ENCODE measurements at places on chromosomes 1 and 21.
A peak's percentile ranks its signal among the peaks of the same experiment; 100 is the strongest.

DNA sequence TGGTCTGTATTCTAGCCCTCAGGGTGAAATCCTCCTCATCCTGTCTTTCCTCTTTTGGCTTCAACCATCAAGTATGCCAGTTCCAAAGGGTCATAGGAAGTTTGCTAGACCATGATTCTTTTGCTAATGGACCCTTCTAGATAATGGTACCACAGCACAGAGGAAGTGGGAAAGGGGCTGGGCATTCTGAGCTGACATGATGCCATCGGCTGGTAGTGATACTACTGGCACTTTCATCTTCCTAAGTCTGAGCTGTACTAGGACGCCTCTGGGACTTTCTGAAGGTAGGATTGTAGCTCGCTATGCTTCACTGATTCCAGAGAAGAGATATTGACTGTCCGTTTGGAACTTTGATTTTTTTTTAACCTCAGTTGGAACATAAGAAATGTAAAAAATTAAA, 11.4 kb downstream of the FASLG start:
- no peak for DNase-seq

DNA sequence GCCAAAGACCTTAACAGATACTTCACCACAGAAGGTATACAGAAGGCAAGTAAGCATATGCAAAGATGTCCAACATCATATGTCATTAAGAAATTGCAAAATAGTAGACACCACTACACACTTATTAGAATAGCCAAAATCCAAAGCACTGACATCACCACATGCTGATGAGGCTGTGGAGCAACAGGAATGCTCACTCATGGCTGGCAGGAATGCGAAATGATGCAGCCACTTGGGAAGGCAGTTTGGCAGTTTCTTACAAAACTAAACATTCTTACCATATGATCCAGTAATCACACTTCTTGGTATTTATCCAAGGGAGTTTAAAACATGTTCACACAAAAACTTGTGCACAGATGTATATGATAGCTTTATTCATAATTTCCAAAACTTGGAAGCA, 261.2 kb upstream of the AJAP1 start:
- no peak for DNase-seq

GRCh38 chr21:31500071-31500470, 156.0 kb upstream of the TIAM1 start:
- DNase-seq = no peak

- no peak for DNase-seq
Observed at GRCh38 chr1:147492207-147492606, 49.1 kb upstream of the BCL9 start.

- no peak for DNase-seq
Observed at GRCh38 chr1:218510153-218510772, 165.1 kb downstream of the TGFB2 start.

- peak; percentile 67 for DNase-seq
Observed at GRCh38 chr1:225809842-225810578, at the start of gene EPHX1. EPHX1 (plus strand) TSS chr1:225810124; CDS start chr1:225828730, 18,606 bp downstream.

- DNase-seq = no peak
Observed at GRCh38 chr1:111825217-111825616, 69.5 kb downstream of the DDX20 start.

DNA sequence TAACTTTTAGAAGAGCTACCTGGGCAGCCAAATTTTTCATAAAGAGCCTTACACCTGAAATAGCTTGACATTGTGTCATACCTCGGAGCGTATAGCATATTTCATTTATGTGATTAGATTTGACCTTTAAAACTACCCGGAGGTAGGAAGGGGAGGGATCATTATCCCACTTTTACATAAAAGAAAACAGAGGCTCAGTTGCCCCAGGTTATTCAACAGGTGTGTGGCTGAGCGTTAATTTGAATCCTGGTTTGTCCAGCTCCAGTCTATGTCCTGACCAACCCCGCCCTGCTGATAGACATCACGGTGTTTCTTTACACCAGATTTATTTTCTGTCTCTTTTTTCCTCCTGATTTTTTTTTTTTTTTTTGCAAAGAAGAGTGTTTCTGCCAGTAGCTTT, 39.7 kb downstream of the PBX1 start:
- DNase-seq = no peak

DNA sequence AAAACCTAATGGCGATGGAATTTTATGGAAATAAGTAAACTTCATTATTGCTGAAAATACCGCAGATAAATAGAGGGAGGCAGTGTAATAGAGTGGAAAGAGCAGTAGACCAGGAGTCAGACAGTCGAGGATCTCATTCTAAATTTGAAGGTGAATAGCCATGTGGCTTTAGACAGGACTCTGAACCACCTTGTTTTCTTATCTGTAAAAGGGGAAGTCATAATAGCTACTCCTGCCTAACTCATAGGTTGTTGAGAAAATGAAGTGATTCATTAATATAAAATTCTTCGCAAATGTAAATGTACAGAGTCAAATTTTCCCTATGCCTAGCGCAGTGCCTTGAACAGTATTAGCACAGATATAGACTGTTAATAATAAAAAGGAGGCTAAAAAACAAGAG, 14.8 kb downstream of the RPS6KC1 start:
- DNase-seq = no peak

DNA sequence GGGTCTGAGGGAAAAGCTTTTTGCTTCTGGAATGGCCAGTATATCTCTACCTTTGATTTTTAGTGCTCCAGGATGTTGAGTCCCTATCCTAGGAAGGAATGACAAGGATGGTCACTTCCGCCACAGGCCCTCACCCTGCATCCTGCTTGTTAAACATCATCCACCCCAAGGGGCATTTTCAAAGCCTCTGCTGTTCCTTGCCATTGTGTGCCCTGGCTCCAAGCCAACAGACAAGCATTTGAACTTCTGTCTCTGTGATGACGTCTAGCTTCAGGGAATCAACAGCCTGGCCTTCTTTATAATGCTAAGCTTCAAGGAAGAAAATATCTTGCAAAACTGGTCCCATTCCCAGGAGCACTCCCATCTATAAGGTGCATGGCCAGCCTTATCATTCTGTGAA, 12.3 kb upstream of the JAM2 start:
- no peak for DNase-seq

DNA sequence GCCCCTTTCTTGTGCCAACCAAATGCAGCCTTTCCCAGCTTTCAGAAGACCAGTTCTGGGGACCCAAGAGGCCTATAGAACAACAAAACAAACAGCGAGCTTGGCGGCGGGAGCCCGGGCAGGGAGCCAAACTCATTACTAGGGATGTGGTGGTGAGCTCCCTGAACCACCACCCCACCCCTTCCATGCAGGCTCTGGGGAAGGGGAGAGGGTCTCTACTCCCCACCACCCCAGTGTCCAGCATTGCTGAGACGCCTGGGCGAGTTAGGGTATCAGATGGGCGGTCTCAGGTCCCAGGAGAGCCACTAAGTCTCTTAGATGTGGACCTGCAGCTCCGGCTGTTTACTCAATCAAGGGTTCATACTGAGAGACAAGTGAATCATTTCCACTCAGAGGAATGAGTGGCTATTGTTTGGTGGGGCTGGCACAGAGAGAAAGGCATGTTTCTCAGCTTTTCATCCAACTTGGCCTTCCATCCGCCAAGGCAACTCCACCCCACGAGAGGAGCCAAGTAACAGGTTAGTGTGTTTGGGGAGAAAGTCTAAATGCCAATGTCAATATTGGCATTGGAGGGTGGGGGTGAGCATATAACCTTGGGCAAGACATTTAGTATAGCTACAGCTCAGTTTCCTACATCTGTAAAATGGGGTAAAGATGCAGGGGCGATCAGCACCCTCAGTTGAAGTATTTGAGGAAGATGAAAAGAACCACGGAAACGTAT, 40.9 kb downstream of the PLXNA2 start:
- no peak for DNase-seq

- DNase-seq = no peak
Observed at GRCh38 chr1:223234170-223234514, 91.1 kb upstream of the TLR5 start.

DNA sequence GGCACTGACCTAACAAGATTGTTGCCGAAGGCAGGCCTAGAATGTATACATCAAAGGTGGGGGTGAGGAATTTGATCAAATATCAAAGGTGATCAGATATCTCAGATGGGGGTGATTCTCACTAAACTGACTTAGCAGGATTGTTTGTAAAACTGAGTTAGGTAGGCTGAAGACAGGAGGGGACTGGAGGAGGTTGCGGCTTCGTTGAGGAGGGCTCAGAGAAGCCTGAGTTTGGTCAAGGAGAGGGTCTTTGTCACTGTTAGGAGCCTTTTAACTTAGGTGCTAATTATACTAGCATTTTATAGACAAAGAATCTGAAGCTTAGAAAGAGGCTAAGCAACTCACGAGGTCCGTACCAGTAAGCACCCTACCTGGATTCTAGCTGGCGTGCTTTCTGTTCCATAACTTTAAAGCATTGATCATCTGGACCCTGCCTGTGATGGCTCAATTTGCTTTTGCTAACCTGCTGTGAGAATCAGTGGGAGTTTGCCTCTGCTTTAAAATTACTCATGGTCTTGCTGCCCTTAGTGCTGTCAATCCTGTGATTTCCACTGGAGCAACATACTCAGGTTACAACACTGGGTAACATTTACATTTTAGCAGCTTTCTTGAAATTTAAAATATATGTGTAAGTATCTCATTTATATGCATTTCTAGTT, 49.8 kb downstream of the ITSN1 start:
- no peak for DNase-seq

GRCh38 chr1:101188331-101188730, 48.5 kb upstream of the S1PR1 start:
- no peak for DNase-seq

DNA sequence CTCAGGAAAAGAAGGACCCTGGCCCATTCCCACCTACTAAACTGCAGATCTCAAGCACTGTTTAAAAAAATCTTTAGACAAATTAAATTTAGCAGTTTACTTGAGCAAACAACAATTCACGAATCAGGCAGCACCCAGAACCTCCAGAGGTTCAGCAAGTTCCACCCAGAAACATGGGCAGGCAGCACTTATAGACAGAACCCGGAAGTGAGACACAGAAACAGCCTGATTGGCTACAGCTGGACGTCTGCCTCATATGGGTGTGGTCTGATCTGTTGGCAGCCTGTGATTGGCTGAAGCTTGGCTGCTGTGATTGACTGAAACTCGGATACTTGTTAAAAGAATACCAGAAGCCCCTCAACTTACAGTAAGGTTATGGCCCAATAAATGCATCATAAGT, 34.7 kb upstream of the COL6A2 start:
- DNase-seq = no peak

DNA sequence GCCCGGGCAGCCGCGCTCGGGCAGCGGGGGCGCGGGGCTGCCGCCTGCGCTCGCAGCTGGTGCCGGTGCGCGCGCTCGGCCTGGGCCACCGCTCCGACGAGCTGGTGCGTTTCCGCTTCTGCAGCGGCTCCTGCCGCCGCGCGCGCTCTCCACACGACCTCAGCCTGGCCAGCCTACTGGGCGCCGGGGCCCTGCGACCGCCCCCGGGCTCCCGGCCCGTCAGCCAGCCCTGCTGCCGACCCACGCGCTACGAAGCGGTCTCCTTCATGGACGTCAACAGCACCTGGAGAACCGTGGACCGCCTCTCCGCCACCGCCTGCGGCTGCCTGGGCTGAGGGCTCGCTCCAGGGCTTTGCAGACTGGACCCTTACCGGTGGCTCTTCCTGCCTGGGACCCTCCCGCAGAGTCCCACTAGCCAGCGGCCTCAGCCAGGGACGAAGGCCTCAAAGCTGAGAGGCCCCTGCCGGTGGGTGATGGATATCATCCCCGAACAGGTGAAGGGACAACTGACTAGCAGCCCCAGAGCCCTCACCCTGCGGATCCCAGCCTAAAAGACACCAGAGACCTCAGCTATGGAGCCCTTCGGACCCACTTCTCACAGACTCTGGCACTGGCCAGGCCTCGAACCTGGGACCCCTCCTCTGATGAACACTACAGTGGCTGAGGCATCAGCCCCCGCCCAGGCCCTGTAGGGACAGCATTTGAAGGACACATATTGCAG, 3.0 kb downstream of the ARTN start:
- DNase-seq = no peak

DNA sequence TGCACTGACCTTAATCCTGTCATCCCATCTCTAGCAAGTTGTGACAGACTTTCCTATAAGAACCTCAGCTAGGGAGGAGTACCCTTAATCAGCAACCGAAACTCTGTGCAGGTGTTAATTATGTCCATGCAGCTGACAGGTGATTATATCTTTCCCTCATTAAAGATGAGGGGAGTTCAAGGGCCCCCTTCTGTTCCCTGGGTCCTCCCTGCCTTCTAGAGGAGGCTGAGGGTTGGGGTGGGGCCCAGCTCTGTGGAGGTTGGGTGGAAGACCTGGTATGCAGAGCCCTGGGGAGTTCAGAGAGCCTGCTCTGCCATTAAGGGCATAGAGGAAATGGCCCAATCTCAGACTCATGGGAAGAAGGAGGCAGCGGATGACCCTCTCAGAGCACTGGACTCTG, 35.6 kb upstream of the CRNN start:
- DNase-seq = no peak

DNA sequence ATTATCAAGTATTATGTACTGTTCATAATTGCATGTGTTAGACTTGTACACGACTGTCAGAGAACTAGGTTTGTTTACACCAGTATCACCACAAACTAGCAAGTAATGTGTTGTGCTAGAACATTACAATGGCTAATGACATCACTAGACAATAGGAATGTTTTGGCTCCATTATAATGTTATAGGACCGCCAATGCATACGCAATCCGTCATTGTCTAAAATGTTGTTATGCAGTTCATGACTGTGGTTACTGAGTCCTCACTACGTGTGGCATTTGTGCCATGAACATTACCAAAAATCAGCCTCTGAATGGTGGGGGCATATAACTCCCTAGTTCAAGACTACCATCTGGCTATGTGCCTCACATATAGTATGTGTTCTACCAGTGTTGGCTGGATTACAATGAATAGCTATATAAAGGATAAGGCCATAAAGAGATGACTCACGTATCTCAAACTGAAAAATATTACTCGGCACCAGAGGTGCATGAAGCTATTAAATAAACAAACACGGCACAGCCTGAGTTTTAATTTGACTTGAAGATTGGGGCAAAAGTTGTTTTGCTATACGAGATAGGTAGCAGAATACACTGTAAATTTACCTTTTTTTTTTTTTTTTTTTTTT, 89.1 kb upstream of the COL24A1 start:
- DNase-seq = no peak

DNA sequence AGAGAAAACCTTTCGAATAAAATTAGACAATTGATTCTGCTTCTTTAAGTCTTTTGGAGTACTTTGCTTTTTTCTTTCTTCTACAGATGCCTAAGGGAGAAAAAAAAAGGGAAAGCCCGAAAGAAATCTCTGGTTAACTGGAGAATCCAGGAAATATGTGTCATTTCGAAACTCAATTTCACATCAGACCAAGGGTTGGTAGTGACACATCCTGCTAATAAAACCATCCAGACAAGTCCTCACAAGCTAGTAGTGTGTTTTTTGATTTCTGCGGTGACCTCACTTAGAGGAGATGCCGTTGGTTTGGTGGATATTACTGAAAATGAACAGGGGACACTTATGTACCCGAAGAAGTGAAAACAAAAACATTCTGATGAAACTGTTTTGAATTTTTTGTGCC, 726.5 kb upstream of the ADAMTS5 start:
- no peak for DNase-seq

- DNase-seq = no peak
Observed at GRCh38 chr1:25501235-25502058, 42.0 kb upstream of the LDLRAP1 start.

- DNase-seq = no peak
Observed at GRCh38 chr1:59427155-59427554, 130.3 kb downstream of the FGGY start.

Measured in C1 segment of cervical spinal cord (tissue), 14 donors.